ENCODE measurements at places on chromosomes 3 and 15.

DNA sequence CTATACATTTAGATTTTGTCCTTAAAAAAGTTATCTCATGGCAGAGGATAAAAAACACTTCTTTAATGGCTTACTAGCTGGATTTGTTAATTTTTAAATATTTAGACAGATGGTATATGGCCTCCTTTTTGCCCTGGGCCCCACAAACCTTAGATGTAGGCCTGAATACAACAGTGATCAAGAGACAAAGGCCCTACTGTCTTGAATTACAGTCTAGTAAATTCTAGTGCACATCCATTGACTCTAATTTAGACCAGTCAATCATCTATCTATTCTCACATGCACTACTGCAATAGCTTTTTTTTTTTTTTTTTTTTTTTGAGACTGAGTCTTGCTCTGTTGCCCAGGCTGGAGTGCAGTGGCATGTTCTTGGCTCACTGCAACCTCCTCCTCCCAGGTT, 452.8 kb downstream of the FHIT start:
- DNase-seq = no peak

DNA sequence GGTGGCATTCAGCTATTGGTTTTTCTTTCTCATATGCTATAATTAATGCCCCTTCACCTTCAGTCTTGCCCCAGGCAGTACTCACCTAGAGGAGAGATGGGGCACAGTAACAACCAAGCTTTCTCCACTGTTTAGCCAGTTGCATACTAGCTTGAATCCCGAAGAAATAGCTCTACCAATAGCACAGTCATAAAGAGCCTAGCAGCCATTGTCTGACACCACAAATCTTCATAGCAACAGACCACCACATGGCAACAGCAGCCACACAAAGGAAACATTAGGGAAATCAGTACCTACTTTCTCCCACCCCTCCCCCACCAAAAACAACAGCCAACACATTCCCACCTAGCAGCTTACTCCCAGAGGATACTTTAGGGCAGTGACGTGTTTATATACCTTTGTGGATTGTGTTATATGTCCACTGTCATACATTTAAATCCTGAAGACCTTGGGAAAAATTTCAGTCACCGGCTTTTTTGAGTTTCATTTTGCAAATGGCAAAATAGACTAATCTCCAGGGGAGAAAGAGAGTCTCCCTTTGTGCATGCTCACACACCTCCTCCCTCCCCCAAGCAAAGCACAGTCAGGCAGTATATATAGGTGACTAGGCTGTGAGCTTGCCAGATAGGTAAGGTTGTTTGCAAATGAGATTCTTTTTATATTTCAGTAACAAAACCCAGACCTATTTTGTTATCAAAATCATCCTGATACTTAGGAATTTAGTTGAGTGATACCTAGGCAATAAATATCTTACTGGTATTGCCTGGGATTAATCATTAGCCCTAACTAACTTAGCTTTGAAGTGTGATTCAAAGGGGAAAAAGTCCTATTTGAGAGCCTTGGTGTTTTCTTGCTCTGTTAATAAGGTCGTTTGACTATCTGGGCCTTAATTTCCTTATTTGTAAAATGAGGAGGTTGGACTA, 140.6 kb downstream of the RBPMS2 start:
- DNase-seq = no peak

GRCh38 chr15:40803076-40803475, 3.8 kb upstream of the ZFYVE19 start:
- DNase-seq = no peak

DNA sequence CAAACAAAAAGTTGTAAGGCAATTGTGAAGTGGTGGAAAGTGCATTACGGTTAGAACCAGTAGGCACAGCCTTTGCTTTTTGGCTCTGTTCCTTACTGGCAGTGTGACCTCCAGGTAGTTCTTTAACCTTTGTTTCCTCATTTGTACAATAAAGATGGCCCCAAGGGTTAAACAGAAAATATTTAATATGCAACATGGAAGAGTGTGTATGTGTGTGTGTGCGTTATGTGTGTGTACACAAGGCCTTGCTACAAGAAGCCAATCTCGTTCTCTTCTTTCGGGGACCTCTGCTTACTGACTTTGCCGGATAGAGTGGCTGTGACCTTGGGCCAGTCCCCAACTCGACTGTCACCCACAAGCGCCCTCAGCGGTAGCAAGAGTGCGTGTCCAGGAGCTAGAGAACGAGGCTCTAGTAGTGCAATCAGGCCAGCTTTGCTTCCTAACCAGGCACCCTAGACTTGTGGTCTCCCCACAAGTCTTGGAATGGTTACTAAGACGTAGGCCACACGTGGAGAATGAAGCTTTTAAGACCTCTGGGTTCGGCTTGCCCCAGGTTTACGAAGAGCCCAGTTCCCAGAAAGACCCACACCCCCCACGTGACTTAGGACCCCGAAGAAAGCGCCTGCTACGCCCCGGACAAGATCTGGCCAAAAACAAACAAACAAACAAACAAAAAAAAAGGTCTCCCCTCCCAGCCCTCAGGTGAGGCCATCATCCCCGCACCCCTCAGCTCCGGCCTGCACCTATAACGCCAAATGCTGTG, 593 bp downstream of the CIAO2A start:
- DNase-seq = no peak

- no peak for DNase-seq
These were observed 111.1 kb downstream of the TPRA1 start for GRCh38 chr3:127479449-127479848.

DNA sequence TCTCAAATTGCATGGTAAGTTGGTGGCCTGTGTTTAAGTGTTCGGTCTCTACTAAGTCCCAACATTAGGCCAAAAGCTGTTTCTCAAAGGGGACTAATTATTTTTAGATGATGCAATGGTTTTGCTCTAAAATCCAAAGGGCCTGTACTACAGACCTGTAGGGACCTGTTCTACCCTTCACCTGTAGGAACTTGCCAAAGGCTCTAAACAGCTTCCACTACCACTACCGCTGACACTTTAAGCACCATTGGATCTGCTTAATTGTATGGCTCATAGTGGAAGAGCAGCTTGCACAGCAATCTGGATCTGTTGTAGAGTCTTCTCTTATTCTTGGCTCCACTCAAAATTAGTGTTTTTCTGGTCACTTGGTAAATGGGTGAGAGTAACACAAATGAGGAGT, 346.8 kb downstream of the EPHA6 start:
- no peak for DNase-seq

GRCh38 chr3:115713284-115713683, 90.0 kb downstream of the GAP43 start:
- DNase-seq = no peak
